Non-pigmented ciliary epithelial cell (primary cell): ENCODE measurements at places on chromosomes 12 and 14.

- DNase-seq = no peak
Observed at GRCh38 chr12:84793558-84794367, 118.8 kb downstream of the SLC6A15 start.

- no peak for DNase-seq
Observed at GRCh38 chr14:78070344-78070743, 99.8 kb upstream of the NRXN3 start.

GRCh38 chr12:125983784-125984500 lies 918.7 kb downstream of the AACS start:
- no peak for DNase-seq

- no peak for DNase-seq
Observed at GRCh38 chr12:128258866-128259555, 8.0 kb upstream of the TMEM132C start.

DNA sequence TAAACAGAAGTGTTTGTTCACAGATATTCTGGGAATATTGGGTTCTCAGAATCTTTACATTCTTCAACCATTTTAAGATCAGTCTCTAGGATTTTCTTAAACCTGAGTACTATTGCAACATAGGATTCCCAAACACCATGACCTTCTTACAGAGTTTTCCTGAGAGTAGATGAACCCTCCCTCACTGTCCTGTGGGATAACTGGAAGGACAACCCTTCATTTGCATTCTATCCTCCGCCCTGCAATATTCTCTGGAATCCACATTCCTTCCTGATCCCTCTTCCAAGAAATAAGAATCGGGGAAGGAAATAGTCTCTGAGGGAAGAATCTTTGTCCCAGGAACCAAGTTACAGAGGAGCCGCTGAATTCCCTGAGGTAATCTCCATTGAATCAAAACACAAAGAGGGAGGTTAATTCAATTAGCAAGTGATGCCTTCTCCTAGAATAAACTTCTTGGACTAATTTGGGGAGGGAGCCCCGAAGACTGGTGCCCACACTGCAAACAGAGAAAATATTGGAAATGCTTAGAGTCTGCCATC lies 99.8 kb upstream of the MBIP start:
- no peak for DNase-seq

- DNase-seq = no peak
Observed at GRCh38 chr12:130937063-130937462, 16.6 kb upstream of the ADGRD1 start.

DNA sequence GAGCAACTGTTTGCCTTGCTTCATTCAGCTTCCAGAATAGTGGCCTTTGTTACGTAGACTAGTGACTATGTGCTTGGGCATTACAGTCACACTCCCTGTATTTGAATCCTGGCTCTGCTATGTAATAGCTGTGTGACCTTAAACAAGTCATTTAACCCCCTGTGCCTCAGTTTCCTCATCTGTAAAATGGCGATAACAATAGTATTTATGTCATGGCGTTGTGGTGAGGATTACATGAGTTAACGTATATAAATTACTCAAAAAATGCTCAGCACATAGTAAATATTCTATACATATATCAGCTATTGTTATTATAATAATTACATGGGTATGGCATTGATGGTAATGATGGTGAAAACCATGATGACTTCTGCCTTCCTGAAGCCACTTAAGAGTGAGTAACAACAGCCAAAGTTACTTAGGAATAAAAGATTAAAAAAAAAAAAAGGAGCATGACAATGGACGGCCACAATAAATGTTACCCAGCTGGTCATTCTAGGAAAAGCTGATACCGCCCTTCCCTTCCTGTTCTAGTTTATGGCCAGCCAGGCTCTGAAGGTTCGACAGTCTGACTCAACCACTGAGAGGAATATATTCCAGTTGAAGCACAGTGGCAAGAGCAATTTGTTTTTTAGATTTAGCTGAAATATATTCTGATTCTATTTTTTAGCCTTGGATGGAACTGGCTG lies 9.9 kb upstream of the ADIPOR2 start:
- no peak for DNase-seq

- no peak for DNase-seq
Observed at GRCh38 chr14:84273181-84273580, 1256.8 kb upstream of the FLRT2 start.

DNA sequence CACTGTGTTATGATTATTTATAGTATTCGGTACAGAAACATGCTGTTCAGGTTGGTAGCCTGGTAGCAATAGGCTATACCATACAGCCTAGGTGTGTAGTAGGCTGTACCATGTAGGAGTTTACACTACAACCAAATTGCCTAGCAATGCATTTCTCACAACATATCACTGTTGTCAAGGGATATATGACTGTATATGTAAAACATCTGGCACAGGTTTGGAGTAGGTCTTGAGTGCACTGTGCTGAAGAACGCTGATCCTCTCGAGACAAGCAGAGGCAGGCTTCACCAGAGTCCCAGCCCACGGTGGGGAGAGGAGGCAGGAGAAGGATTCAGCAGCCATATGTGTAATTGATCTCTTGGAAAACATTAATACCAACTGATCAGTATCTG lies 15.0 kb upstream of the TBX5 start:
- DNase-seq = no peak
